ENCODE measurements at places on chromosomes 1 and 21. TPM values are rescaled to one million over a fixed set of nuclear protein-coding genes. Genes with fewer than 3 reads are reported as not detected.

- no peak for DNase-seq
These were observed 80.1 kb downstream of the ZNF326 start for GRCh38 chr1:90074970-90075391.

DNA sequence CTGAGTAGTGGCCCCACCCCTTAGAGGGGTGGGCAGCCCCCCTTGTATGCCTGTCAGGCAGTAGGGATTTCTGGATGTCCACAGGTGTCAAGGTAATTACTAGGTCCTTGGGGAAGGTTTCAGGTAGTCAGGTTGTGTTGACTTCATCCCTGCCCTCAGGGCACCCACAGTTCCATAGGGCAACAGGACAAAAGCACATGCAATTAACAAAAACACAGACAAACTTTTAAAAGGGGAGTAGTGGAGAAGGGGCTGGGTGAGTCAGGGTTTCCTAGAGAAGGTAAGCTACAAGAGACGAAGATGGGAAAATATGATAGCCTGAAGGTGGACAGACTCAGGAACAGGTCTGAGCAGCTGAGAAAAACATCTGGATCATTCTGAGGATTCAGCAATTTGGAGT, 14.1 kb downstream of the KRTCAP2 start:
- DNase-seq = no peak

GRCh38 chr1:150875197-150876118, 941 bp downstream of the ARNT start:
- no peak for DNase-seq

DNA sequence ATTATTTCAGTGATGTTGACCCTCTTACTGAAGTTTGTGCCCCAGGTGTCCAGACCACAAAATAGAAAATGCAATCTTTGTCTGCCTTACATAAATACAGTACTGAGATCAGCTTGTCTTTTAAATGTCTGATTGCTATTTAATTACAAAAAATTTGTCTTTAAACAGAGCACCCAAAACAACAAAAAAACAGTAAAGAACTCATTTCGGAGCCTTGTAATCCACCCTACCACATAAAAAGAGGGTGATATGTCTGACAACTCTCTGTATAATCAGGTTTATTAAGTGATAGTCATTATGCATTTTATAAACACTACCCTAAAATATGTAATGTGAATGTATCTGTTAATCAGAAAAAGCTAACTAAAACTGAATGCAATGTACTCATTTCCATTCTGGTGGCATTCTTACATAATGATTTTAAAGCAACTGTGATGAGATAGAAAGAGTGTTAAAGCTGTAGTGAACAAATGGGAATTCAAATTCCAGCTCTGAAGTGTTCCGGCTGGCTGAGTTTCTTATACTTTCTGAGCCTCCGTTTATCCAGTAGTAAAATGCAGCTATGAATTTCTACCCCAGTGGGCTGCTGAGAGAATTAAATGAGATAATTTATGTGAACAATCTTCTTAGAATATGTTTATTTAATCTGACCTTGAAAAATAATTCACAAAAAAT, 486.6 kb downstream of the USP25 start:
- no peak for DNase-seq

- no peak for DNase-seq
These were observed 514.7 kb downstream of the PLPP3 start for GRCh38 chr1:56064705-56065104.

GRCh38 chr1:18309552-18310155, 171.1 kb upstream of the KLHDC7A start:
- no peak for DNase-seq

GRCh38 chr1:17904290-17904689, 149.2 kb downstream of the ACTL8 start:
- no peak for DNase-seq

GRCh38 chr1:181169281-181169865, 80.9 kb downstream of the IER5 start:
- DNase-seq = no peak

DNA sequence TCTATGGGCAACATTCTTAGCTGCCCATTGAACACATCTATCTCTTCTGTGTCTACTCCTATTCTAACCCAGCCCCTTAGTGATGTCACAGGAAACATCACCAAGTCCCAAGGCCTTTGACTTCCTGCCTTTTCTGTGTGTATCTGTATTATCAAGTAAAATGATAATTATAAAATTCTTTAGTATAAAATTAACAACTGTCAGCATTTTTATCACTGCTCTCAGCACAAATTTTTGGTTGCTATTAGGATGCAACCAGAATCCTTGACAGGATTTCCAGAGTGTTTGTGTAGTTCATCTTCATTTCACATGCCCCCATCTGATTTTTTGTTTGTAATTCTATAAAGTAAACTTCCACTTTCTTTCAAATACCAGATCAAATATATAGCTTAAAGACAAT, 33.8 kb downstream of the OR10Z1 start:
- DNase-seq = no peak

- DNase-seq = no peak
These were observed 241.8 kb downstream of the TTLL7 start for GRCh38 chr1:83756984-83757717.

DNA sequence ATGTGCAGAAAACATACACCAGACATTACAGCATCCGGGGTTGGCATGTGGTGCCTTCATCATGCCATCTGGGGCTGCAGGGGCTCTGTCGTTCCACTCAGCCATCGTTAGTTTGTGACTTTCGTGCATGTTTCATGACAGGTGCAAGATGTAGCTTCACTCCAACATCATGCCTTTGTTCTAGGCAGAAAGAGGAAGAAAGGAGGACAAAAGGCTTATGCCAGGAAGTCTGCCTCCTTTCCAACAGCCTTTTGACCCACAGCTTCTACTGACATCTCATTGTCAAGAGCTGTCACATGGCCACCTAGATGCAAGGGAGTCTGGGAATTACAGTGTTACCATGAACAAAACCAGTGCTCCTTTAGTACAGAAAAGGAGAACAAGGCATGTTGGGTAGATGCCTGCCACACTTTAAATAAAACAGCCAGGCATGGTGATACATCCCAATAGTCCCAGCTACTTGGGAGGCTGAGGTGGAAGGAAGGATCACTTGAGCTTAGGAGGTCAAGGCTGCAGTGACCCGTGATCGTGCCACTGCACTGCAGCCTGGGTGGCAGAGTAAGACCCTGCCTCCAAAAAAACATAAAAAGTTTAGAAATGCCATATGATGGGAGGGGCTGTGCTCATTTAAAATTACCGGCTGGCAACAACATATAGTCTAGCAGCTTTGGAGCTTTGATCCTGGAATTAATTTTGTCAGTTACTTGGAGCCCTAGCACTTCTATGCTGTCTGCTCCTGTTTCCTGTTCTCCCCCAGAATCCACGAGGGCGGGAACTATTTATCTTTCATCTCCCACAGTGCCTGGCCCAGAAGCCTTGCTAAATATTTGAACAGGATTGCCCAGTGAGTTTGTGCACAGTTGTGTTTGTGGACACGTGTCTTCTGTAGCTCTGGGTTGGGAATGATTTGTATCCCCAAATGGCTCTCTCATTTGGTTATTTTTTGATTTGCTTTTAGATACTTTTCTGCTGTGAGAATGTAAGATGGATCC, 7.4 kb downstream of the DOP1B start:
- no peak for DNase-seq

GRCh38 chr1:37519613-37520012, 5.0 kb upstream of the MEAF6 start:
- DNase-seq = no peak

- no peak for DNase-seq
These were observed 100.9 kb upstream of the DPT start for GRCh38 chr1:168829876-168830275.

CAPN8 gene
- total RNA-seq = not detected

HLX gene
- 5.0 TPM for total RNA-seq

UTS2 gene
- not detected for total RNA-seq

KRTAP21-2 gene
- total RNA-seq = not detected
